ENCODE measurements at places on chromosomes 7 and 10.

- H3K36me3 ChIP-seq, result peaks cover 82% of the 10 kb centered on the region
- DNase-seq, result no peak
- H3K27ac ChIP-seq, result peak overlapping the region; percentile 98
- peak overlapping the region; percentile 70 for H3K4me3 ChIP-seq
Measured at GRCh38 chr10:119502618-119503155, 39.8 kb downstream of the RGS10 start.

DNA sequence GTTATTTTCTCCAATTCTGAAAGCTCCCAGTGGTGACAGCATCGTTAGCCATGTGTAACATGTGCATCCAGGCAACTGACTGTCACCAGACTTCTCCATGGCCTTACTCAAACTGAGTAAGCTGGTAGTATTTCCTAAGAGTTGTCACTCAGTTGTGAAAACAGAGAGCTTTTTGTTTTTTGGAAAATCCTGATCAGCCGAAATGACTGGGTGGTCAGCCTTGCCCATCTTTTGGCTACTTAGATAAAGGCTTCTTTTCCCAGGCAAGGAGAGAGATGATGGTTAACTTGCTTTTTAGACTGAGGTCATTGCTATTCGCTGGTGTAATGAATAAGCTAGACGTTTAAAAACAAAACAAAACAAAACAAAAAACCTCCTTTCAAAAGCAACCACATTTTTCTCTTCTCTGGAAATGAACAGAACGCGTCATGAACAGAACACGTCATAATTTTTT lies 159.5 kb upstream of the KLF14 start:
- peak overlapping the region; percentile 74 for H3K27ac ChIP-seq
- no peak for DNase-seq
- peaks cover 62% of the 10 kb centered on the region for H3K4me1 ChIP-seq
- peaks cover 64% of the 10 kb centered on the region for H3K36me3 ChIP-seq
- H3K27me3 ChIP-seq, result no peaks in the 10 kb centered on the region
- no peak overlapping the region for H3K4me3 ChIP-seq

DNA sequence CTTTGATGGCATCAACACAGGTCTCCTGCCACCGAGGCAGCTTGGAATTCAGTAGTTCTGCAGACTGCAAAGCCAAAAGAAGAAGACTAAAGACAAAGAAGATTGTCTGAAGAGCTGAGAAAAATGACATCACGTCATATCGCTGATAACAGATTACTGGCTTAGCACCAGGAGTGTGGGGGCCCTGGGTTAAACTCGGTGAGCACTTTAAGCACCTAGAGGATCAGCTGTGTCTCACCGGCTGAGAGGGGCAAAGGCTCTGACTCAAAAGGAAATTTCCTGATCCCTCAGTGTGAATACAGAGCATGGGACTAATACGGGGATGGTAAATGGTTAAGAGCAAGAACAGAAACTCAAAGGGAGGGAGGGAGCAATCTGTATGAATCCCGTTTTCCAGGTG lies 30.7 kb downstream of the BRI3 start:
- no peak overlapping the region for H3K4me3 ChIP-seq
- DNase-seq, result no peak
- no peaks in the 10 kb centered on the region for H3K4me1 ChIP-seq
- no peaks in the 10 kb centered on the region for H3K36me3 ChIP-seq
- H3K27ac ChIP-seq, result no peak overlapping the region

DNA sequence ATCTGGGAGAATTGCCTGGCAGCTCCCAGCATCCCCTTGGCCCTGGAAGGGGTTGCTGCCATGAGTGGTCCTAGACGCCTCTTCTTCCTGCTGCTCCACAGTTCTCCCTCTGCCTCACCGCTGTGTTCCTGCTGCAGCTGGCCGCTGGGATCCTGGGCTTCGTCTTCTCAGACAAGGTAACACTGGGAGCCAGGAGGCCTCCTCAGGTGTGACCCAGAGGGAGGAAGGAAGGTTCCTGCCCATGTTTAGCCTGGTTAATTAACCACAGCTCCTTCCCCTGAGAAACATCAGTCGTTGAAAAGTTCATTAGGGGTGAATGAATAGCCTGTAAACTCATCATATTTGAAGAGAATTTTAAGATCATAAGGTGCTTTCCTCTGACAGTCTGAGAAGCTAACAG lies 18.2 kb downstream of the TSPAN33 start:
- H3K27me3 ChIP-seq, result no peaks in the 10 kb centered on the region
- H3K36me3 ChIP-seq, result no peaks in the 10 kb centered on the region
- no peak overlapping the region for H3K4me3 ChIP-seq
- DNase-seq, result no peak

- H3K4me1 ChIP-seq, result peaks cover 4% of the 10 kb centered on the region
- DNase-seq, result no peak
- no peaks in the 10 kb centered on the region for H3K36me3 ChIP-seq
- H3K4me3 ChIP-seq, result no peak overlapping the region
- H3K27me3 ChIP-seq, result no peaks in the 10 kb centered on the region
- H3K27ac ChIP-seq, result no peak overlapping the region
Measured at GRCh38 chr7:74598558-74598957, 59.0 kb upstream of the GTF2I start.

GRCh38 chr7:11335947-11336346 lies 362.3 kb downstream of the PHF14 start:
- peaks cover 3% of the 10 kb centered on the region for H3K27me3 ChIP-seq
- no peaks in the 10 kb centered on the region for H3K4me1 ChIP-seq
- no peak for DNase-seq

DNA sequence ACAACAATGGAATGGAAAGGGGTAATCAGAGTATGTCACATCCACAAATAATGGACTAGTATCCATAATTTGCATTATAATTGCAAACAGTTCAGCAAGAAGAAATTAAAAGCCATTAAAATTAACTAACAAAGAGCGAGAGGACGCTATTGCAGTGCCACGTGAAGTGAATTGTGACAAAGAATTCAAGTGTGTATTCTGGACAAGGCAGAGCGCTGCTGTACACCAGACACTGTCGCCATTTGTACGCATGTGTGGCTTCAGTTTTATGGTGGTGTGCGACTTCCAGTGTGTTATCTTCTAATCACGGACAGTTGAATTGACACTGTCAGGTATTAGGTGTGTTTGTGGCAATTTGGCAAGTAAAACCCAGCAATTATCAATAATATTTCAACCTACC lies 11.3 kb downstream of the CYP3A5 start:
- H3K4me3 ChIP-seq, result no peak overlapping the region
- DNase-seq, result no peak
- H3K27me3 ChIP-seq, result no peaks in the 10 kb centered on the region
- H3K36me3 ChIP-seq, result peaks cover 30% of the 10 kb centered on the region

DNA sequence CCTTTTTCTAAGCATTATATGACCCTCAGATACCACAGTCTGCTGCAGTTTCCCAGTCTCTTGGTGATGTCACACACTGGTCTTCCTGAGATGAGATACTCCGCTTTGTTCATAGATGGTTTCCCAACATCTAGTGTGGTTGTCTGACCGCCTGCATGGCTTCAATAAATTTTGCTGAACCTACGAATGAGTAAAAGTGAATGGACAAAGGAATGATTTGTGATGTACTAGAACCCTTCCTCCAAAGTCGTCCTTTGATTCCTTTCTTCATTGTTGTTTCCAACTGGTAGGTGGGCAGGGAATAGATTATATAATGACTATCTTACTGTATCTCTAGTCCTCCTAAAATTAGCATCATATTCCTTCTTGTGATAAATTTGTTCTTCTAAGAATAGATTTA lies 82.5 kb downstream of the SLC35B4 start:
- H3K27ac ChIP-seq, result no peak overlapping the region
- no peaks in the 10 kb centered on the region for H3K4me1 ChIP-seq
- no peak overlapping the region for H3K4me3 ChIP-seq
- H3K27me3 ChIP-seq, result peaks cover 3% of the 10 kb centered on the region
- H3K36me3 ChIP-seq, result no peaks in the 10 kb centered on the region

GRCh38 chr7:12244694-12245093 lies 33.6 kb downstream of the TMEM106B start:
- no peak overlapping the region for H3K4me3 ChIP-seq
- H3K4me1 ChIP-seq, result peaks cover 8% of the 10 kb centered on the region
- peaks cover 15% of the 10 kb centered on the region for H3K36me3 ChIP-seq
- no peak overlapping the region for H3K27ac ChIP-seq
- DNase-seq, result no peak
- no peaks in the 10 kb centered on the region for H3K27me3 ChIP-seq

- H3K4me1 ChIP-seq, result no peaks in the 10 kb centered on the region
- no peaks in the 10 kb centered on the region for H3K36me3 ChIP-seq
- no peak overlapping the region for H3K27ac ChIP-seq
- H3K4me3 ChIP-seq, result no peak overlapping the region
Measured at GRCh38 chr7:117165656-117166055, 157.2 kb downstream of the WNT2 start.
